Umbilical cord (tissue), 2 donors: ENCODE measurements at places on chromosomes 6 and 20. TPM values are rescaled to one million over a fixed set of nuclear protein-coding genes. Genes with fewer than 3 reads are reported as not detected.

Gene TULP1
- total RNA-seq: 40.9 TPM

Gene PSORS1C2
- not detected for total RNA-seq

Gene CDK19
- total RNA-seq: 18.8 TPM

Gene SLC44A4
- 0.96 TPM for total RNA-seq

Gene LINC00237
- 4.3 TPM for total RNA-seq

Gene BFSP1
- 2.9 TPM for total RNA-seq

Gene LST1
- total RNA-seq: not detected

Gene FOXS1
- 0.72 TPM for total RNA-seq

Gene TMC2
- 1.4 TPM for total RNA-seq

Gene PCMTD2
- 65.7 TPM for total RNA-seq

Gene NQO2
- 10.8 TPM for total RNA-seq

Gene NRN1
- 3.6 TPM for total RNA-seq

Gene MACROD2
- total RNA-seq: 69.6 TPM

Gene GRM1
- 1.9 TPM for total RNA-seq

Gene BPI
- not detected for total RNA-seq

Gene NFS1
- 6.3 TPM for total RNA-seq

Gene LY6G6F
- total RNA-seq: not detected

Gene JPH2
- 129 TPM for total RNA-seq

Gene CASS4
- total RNA-seq: 2.2 TPM

Gene BTNL2
- total RNA-seq: not detected

Gene ABHD16B
- not detected for total RNA-seq

Gene MLN
- not detected for total RNA-seq

Gene LY6G5B
- total RNA-seq: 1.2 TPM

Gene SRSF12
- total RNA-seq: 4.3 TPM

Gene SLC32A1
- total RNA-seq: 6.3 TPM

Gene CABLES2
- 0.96 TPM for total RNA-seq

Gene SPATA25
- total RNA-seq: 3.6 TPM

Gene RFX6
- total RNA-seq: 0.72 TPM

Gene CDH22
- 0.24 TPM for total RNA-seq

Gene VSTM2L
- not detected for total RNA-seq

Gene TTLL9
- total RNA-seq: 5.8 TPM

Gene RIPPLY2
- 7.0 TPM for total RNA-seq
